ENCODE measurements at places on chromosomes 5 and 9. TPM values are rescaled to one million over a fixed set of nuclear protein-coding genes. Genes with fewer than 3 reads are reported as not detected.

Gene NMUR2
- not detected for polyA plus RNA-seq

Gene PCDHGA11
- polyA plus RNA-seq, result 15.3 TPM

Gene FGF10
- not detected for polyA plus RNA-seq

Gene STRBP
- 1.4 TPM for polyA plus RNA-seq

Gene GPX3
- polyA plus RNA-seq, result 4.4 TPM

Gene COL27A1
- 1.6 TPM for polyA plus RNA-seq

Gene CDK5RAP2
- polyA plus RNA-seq, result 49.2 TPM

Gene SLC4A9
- polyA plus RNA-seq, result not detected

Gene IL3
- not detected for polyA plus RNA-seq

Gene RNF224
- polyA plus RNA-seq, result not detected

Gene HSPB3
- polyA plus RNA-seq, result 8.0 TPM

Gene PTGR1
- 99.5 TPM for polyA plus RNA-seq

Gene ARHGEF39
- 1.6 TPM for polyA plus RNA-seq

Gene ESM1
- 11.8 TPM for polyA plus RNA-seq

Gene ADAMTS19
- polyA plus RNA-seq, result not detected
